Stimulated activated CD8-positive, alpha-beta memory T cell treated with anti-CD3 and anti-CD28 coated beads, Interleukin-7, amount 100 ng/mL, for 1 hour (primary cell): ENCODE measurements at places on chromosomes 2 and 18.
A peak's percentile ranks its signal among the peaks of the same experiment; 100 is the strongest.

DNA sequence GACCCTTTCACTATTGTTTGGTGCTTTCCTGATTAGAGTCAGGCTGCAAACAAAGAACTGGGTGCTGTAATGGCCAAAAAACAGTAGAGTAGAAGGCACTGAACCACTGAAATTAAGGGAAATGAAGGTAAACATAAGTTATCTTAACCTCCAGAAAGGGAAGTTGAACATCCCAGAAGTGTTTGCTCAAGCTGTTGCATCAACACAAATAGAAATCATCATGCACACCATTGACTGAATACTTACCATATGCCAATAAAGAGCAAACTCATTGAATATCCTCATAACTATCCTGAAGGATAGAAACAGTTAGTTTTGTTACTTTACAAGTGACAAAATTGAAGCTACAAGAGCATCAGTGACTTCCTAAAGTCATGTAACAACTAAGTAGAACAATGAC, 477.4 kb upstream of the CHST9 start:
- DNase-seq = no peak

- DNase-seq = no peak
Measured at GRCh38 chr2:109677835-109678580, 63.8 kb downstream of the SOWAHC start.

DNA sequence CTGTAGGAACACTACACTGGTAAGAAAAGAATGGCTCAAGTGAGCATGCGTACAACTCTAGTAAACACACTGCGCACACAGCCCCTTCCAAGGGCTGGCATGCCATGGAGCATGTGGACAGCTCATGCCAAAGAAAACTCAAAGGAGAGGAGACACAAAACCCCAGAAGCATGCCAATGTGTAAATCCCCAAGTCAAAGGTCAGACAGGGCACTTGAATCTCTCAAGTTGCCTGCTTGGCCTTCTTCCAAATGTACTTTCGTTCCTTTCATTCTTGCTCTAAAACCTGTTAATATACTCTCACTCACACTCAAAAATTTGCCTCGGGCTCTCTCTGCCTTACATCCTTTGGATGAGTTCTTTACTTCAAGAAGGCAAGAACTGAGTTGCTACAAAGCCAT, 365.3 kb downstream of the NBAS start:
- DNase-seq = no peak

- peak; percentile 31 for DNase-seq
Measured at GRCh38 chr2:39216346-39217191, 27.2 kb downstream of the CDKL4 start.

DNA sequence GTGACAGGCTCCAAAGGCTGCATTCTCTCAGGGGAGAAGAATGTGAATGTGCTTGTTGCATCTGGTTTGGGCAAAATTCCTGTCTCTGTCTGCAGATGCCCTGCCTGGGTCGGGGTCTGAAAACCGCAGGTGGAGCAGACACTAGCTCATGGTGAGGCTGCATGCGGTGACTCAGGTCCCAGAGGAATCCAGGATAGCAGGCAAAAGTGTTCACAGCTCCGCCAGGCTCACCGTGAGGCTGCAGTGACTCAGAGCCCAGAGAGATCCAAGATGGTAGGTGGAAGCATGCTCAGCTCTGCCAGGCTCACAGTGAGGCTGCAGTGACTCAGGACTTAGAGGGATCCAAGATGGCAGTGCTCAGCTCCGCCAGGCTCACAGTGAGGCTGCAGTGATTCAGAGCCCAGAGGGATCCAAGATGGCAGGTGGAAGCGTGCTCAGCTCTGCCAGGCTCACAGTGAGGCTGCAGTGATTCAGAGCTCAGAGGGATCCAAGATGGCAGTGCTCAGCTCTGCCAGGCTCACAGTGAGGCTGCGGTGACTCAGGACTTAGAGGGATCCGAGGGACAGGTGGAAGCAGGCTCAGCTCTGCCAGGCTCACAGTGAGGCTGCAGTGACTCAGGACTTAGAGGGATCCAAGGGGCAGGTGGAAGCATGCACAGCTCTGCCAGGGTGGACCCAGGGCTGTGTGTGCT, 200.5 kb downstream of the ACKR3 start:
- no peak for DNase-seq
